ENCODE measurements at places on chromosomes 7 and 10.

GRCh38 chr7:105829681-105830322, 46.6 kb downstream of the ATXN7L1 start:
- no peak for DNase-seq

DNA sequence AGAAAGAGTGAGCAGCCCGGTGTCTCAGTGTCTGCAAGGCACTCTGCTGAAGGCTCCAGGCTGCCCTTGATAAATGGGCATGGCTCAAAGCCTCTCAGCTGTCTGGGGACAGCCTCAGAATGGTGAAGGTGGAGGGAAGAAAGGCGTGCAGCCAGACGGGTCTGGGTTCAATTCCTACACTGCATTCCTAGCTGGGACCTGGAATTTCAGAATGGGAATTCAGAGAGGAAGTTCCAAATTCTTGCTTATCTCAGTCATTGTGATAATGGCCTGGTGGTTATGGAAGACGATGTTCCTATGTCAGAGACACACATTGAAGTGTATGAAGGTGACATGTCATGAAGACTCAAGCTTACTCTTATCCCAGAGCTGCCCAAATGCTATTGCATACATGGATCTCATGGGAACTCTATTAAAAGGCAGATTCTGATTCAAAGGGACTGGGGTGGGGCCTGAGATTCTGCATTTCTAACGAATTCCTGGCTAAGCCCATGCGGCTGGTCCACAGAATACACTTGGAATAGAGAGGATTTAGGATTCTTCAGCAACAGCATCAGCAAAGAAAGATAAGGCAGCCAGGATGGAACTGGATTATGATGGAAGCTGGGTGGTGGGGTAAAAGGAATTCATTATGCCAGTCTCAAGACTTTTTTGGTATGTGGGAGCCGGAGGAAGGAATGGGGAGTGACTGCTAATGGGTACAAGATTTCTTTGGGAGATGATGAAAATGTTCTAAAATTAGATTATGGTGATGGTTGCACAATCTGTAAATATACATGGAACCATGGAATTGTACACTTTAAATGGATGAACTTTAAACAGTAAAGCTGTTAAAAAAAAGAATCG, 82.6 kb upstream of the ZMIZ1 start:
- no peak for DNase-seq

DNA sequence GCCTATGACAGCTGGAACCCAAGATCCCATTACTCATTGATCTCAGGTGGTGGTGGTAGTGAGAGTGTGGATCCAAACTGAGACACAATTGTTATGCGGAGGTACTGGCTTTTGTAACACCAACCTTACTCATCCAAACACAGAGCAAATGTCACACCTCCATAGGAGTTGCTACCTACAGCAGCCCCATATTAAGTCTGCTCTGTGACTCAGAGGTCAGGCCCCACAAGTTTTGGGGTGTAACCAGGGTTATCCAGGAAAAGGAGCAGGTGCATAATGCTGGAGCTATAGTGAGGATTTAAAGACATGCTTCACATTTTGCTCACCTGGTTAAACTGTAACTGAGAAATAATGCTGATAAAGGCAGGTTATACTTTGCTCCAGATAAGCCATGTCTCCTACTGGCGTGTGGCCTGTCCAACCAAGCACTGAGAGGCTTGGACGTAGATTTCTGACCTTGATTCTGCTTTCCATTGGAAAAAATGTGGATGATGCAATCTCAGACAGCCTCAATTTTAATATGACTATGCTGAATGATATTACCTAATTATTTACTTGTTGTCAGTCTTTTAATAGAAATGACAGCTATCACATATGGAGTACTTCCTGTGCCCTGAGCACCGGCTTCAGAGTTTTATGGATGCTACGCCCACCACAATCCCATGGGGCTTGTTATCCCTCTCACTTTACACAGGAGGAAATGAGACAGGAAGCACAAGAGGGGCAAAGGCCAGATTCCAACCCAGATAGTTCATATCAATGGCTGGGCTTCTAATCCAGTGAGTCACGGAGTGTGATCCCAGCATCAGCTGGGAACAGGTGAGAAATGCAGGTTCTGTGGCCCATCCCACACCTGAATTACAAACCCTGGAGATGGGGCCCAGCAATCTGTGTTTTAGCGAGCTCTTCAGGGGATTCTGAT, 181.3 kb downstream of the CHN2 start:
- no peak for DNase-seq

GRCh38 chr10:89795840-89796239, 94.5 kb downstream of the KIF20B start:
- no peak for DNase-seq

DNA sequence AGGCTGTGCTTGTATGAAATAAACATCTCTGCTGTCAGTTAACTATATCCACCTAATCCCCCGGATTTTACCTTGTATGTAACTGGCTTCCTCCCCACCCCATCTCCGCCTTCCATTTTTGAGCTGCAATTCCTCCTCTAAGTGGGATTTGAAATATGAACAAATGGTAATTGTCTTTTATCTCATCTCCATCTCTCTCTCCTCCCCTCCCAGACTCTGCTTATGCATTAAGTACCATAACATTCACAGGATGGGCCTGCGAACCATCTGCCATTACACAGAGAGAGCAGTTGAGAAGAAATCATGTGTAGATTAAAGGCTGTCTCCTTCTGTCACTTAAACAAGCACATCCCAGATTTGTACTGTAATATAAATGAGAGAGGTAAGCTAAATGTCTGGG, 1169.9 kb downstream of the TYW1 start:
- no peak for DNase-seq

GRCh38 chr10:48477616-48478015, 127.3 kb downstream of the ARHGAP22 start:
- no peak for DNase-seq
